ENCODE measurements at places on chromosomes 12 and 14.

DNA sequence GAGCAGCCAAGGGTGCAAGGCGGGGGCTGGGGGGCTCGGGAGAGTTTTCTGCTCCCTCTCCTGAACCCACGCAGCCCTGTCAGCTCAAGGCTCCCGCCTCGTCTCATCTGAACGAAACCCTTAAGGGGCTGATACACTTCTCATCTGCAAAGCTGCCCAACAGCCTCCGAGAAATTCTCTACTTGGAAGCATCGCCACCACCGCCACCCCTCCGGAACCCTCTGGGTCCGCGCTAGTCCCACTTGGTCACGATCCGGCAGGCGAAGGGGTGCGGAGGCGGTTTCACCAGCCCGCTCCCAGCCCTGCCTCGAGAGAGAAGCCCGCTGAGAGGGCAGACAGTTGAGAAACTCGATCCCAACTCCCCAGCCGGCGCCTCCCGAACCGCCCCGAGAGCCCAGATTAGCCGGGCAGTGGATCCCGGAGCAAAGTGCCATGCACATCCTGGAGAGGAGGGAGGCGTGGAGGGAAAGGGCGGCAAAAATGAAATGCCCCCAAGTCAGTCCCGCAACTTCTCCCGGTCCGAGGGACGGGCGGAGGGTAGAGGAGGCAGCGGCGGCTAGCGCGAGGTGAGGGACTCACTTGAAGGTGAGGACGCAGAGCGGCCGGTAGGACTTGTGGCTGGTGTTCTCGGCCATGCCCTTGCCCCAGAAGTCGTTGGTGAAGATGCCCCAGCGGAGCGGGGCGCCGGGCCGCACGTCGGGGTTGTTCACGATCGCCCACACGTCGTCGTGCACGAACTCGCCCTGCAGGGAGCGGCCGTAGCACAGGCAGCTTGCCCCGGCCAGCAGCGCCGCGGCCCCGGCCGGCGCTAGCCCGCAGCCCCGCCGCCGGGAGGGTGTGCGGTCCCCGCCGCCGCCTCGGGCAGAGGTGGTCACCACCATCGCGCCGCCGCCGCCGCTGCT is 620 bp downstream of the TMTC1 start:
- DNase-seq, result peak; percentile 49

DNA sequence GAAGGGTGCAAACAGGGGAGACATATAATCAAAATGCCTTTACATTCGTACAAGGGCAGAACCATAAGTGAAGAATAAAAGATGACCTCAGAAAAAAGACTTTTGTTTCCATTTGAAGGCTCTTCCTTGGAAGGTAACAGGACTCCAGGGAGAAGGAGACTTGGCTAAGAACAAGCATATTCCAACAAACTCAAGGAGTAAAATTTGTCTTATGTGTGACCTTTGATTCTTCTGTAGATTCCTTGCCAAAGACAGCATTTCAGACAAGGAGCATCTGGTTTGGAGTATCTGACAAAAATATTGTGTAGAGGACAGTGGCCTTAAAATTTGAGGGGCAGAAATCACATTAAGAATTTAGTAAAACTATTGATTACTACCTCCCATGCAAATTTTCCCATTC is 991.9 kb downstream of the FLRT2 start:
- DNase-seq, result no peak

DNA sequence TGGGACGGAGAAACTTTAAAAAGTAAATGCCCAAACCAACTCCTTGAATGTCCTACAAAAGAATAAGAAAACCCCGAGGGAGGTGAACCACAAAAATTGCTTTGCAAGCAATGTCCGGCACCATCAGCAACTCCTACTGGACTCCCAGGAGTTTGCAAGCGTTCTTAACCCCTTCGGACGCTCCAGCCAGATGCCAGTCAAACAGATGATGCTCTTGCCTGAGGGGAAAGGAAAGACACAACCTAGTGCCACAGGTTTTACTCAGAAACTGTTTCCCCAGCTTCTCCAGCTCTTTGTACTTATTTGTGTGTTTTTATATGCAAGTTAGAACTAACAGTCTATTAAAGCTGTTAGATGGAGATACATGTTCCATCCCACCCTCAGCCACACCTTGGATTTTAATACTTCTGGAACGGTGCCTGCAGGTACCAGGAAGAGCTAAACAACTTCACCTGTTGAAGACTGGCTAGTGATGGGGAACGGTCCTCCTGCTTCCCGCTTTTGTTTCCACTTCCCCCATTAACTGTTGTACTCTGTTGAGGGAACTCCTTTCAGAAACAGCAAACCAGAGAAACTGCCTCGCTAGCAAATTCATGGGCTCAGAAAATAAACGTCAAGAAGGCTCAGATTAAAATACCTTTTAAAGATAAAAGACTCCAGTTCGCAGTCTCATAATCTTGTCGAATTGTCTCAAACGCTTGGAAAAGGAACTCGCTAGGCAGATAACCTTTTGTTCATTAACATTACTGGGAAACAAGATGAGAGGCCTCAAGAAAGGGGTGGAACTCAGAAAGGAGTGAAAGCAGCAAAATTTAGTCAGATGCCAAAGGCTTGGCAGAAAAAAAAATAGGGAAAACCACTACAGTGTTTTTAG is 1.1 kb upstream of the FERMT2 start:
- peak; percentile 49 for DNase-seq

DNA sequence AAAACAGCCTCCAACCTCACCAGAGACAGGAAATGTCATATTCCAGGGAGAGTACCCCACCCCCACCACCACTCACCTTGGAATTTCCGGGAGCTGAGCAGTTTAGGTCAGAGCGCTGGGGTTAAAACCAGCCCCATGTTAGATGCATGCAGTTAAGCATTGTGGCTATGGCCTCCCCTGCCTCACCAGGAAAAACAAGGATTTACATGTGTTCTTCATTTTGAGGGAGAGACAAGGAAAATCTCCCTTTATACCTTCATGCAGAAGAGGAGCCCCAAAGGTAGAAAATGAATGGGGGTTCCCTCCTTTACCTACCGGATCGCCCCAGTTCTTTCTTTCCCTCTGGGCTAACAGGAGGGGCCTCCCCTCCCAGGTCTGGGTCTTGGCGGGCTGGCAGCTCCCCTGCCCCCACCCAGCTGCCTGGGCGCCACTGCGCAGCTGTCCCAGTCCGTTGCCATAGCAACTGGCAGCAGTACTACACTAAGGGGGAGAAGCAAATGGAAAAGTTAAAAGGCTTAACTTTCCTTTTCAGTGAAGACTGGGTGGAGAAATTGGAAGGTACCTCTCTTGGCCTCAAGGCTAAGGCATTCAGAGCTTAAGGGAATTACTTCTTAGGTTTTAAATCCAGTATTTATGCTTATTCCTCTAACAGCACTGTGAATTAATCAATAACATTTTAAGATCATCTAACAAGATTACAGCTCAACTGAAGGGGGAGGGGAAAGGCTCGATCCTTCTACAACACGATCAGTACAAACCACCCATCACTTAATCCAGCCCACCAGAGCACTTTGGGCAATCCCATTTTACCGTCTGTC is 20.5 kb downstream of the CBX5 start:
- DNase-seq, result peak; percentile 87

- DNase-seq, result no peak
These were observed 54.1 kb upstream of the DIO3 start for GRCh38 chr14:101506926-101507835.
